Left cardiac atrium (tissue), 4 donors: ENCODE measurements at places on chromosomes 16 and 17. TPM values are rescaled to one million over a fixed set of nuclear protein-coding genes. Genes with fewer than 3 reads are reported as not detected.
A peak's percentile ranks its signal among the peaks of the same experiment; 100 is the strongest.

Gene FBXW10
- total RNA-seq, result 0.08 TPM

Gene ATAD5
- total RNA-seq, result 1.2 TPM

Gene ZACN
- not detected for total RNA-seq

DNA sequence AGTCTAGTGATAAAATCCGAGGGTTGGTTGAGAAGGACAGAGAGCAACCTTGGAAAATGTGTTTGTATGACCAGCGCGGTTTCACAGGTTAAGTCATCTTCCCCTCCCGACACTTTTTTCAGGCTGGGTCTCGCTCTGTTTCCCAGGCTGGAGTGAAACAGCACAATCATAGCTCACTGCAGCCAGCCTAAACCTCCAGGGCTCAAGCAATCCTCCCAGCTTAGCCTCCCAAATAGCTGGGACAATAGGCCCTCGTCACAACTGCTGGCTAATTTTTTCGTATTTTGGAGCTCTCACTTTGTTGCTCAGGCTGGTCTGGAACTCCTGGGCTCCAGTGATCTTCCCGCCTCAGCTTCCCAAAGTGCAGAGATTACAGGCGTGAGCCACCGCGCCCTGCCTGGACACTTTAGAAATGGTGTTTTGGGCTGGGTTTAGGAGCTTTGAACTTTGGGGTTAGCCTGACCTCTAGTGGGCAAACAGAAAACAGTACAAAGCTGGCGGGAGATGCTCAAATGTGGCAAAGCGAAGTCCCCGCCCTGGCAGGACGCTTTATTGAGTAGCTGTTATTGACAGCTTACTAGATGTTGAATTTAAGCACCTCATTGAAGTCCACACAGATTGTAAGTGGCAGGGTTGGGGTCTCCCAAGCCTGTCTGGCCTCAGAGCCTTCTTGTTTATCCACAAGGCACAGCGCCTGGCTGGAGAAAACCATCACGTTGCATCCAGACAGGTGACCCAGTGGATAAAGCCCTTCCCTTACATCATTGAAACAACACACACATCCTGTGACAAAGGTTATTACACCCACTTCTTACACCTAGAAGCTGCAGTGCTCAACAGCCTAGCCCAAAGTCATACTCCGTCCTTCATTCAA, 34.7 kb upstream of the RBBP6 start:
- peak; percentile 41 for DNase-seq

DNA sequence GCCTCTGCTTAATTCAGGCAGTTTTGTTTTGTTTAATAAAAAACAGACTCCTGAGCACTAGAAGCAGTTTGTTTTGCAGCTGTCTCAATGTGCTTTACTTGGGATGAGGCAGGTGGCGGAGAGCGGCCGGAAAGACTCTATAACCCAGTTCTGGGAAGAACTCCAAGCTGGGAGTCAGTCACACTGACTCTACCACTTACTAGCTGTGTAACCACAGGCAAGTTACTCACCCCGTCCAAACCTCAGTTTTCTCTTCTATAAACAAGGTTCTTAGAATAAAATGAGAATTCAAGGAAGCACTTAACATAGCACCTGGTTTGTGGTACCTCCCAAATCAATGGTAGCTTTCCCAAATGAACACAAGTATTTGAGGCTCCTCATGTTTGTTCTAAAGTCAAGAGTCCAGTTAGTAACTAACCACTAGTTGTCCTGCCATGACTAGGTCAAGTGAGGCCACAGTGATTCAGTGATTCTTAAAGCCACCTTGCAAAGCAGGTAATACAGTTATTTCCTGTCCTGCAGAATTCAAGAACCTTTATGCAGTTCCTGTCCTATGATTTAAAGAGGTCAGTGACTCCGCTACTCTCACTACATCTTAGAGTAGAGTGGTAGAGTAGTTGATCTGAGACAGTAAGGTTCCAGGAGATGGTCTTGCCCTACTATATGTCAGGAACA, 2.7 kb downstream of the TXNDC17 start:
- DNase-seq, result no peak

GRCh38 chr17:43641416-43641815, 20.3 kb downstream of the MEOX1 start:
- no peak for DNase-seq

DNA sequence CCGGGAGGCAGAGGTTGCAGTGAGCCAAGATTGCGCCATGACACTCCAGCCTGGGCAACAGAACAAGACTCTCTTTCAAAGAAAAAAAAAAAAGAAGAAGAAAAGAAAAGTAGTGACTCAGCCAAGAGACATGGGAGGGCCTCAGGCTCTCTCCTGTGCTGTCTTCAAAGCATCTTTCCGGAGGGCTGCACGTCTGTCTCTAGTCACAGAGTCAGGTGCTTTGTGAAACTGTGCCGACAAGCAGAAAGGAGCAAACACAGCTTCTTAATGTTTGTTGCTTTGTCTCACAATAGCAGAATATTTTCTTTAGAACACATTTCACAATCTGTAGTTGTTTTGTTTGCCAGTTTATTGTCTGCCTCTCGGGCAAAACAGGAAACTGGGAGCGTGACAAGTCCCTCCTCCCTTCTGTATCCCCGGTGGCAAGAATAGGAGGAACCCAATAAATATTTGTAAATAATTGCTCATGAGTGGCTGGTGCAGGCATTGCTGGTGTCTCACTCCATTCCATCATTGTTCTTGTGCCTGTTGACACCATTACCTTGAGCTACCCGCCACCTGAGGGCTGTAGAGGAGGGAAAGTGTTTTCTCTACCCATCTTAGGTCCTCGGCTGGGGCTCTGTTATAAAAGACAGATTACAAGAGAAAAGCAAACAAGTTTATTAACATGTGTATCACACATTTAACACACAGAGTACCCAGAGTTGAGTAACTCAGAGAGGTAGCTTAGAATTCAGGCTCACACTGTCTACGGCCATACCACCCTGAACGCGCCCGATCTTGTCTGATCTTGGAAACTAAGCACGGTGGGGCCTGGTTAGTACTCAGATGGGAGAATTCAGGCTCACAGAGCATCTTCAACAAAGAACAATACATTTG, 5.5 kb downstream of the GAST start:
- DNase-seq, result no peak
